Stimulated activated CD8-positive, alpha-beta memory T cell treated with anti-CD3 and anti-CD28 coated beads, Interleukin-4, amount 100 ng/mL, for 1 hour (primary cell): ENCODE measurements at places on chromosomes 2 and 18.

GRCh38 chr2:72204786-72205503 lies 57.3 kb upstream of the CYP26B1 start:
- DNase-seq = no peak

GRCh38 chr2:20524412-20525040 lies 77.7 kb downstream of the RHOB start:
- DNase-seq = no peak

DNA sequence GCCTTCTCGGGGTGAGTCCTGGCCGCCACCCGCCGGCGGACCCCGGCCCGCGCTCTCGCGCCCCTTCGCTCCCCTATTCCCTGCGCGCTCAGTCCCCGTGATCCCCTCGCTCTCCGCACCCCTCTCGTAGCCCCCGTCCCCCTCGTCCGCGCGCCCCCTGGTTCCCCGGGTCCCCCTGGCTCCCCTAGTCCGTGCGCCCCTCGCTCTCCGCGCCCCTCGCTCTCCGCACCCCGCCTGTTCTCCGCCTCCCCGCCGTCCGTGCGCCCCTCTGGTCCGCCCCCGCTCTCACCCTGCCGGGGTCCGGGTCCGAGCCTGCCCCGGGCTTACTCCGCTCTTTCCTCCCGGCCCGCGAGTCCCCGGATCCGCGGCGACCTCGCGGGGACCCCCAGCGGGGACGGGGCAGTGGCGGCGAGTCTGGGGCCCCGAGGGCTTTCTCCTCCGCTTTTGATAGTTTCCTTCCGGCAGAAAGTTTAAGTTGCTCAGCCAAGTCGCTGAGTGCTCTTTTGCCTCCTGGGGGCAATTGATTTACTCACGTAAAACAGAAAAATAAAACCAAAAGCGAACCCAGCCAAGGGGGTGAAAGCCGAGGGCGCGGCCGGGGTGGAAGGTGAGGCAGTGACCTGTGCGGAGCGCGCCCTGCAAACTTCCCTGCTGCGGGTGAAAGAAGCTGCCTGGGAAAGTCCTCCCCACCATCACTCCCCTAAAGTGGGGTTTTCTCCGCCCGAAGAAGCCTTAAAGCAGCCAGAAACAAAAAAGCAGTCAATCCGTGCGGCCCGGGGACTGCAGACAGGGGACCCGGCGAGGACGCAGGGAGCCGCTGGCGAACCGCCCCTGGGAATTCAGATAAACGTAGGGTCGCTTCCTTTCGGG lies 568 bp downstream of the RAB31 start:
- no peak for DNase-seq

DNA sequence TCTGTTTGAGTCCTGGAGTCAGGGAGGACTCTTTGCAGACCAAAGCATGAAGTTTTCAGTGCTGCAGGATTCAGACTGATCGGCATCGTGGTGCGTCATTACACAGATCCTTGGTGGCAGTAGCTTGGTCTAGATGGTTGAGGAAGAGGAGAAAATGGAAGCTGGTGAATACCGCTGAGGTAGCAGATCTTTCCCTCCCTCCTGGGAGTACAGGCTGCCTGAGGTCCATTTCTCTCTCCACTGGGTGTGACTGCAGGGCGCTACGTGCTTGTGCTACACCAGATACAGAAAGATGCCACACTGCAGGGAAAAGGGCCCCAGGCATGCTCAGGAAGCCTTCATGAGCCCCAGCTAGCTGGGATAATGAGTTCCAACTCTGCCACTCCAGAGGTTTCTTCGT lies 3.3 kb upstream of the CNDP1 start:
- no peak for DNase-seq

GRCh38 chr2:110941226-110941625 lies 179.5 kb upstream of the BCL2L11 start:
- DNase-seq = no peak

DNA sequence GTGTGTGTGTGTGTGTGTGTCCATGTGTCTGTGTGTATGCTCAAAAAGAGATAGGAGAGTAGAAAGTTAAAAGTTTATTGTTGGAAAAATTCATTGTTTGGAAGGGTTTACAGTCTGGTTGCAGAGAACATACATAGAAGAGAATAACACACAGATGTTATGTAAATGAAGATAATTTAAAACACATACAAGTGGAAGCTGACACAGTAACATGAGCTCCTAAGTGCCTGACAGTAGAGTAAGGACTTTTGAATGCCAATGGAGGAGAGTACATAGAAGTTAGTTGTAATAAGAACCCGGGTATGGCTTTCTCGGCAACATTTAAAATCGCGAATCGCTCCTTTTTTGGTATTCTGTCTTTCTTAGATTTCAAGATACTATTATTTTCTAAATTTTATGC lies 137.0 kb upstream of the FANCL start:
- DNase-seq = no peak

- DNase-seq = no peak
These were observed 85.3 kb downstream of the VWA3B start for GRCh38 chr2:98172150-98172765.

DNA sequence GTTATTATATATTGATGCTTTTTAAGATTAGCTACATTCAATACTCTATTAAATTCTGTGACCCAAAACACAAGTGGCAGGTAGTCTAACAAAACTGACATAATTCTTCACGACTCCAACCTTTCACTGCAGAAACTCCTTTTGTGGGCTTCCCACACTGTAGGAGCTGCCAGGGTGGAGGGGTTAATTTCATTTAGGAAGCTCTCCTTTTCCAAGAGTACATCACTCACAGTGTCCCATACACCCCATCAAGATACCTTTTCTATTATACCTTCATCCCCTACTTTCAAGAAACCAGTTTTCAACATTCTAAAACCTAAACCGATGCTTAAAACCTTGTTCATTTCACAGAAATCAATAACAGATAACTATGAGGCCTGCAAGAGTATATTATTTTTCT lies 825 bp downstream of the THUMPD2 start:
- no peak for DNase-seq

- no peak for DNase-seq
These were observed 229.4 kb downstream of the ZNF516 start for GRCh38 chr18:76265497-76266235.
